ENCODE measurements at places on chromosomes 11 and 22. TPM values are rescaled to one million over a fixed set of nuclear protein-coding genes. Genes with fewer than 3 reads are reported as not detected.

Gene CCDC188
- 1.0 TPM for total RNA-seq

- DNase-seq: no peak
- H3K4me3 ChIP-seq: no peak overlapping the region
- no peaks in the 10 kb centered on the region for H3K27me3 ChIP-seq
- no peaks in the 10 kb centered on the region for H3K4me1 ChIP-seq
Observed at GRCh38 chr11:46485856-46486443, 94.4 kb upstream of the CHRM4 start.

Gene PHF21B
- total RNA-seq: 0.57 TPM

Gene MPZL2
- 20.7 TPM for total RNA-seq

- no peak overlapping the region for H3K27ac ChIP-seq
- DNase-seq: no peak
- H3K4me3 ChIP-seq: no peak overlapping the region
- H3K36me3 ChIP-seq: no peaks in the 10 kb centered on the region
- H3K4me1 ChIP-seq: no peaks in the 10 kb centered on the region
Observed at GRCh38 chr11:35629914-35630313, 11.7 kb downstream of the FJX1 start.

- no peak overlapping the region for H3K4me3 ChIP-seq
- no peaks in the 10 kb centered on the region for H3K4me1 ChIP-seq
Observed at GRCh38 chr11:44733877-44734276, 7.1 kb downstream of the TSPAN18 start.

DNA sequence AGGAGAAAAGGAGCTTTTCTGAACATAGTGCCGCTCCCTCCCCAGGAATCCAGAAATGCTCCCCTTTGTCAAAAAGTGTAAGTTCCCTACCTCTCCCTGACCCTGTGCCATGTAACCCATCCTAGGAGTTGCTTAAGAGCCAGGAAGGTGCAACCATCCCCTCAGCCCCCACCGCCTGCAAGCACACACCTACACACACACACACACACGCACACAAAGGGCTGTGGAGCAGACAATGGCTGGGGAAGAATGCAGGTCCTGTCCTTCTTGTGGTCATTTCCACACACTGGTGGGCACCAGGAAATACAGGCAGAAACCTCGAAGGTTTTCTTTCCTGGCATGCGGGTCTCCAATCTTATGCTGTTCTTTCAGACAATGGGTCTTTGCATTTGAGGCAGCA, 1.2 kb downstream of the P2RX3 start:
- H3K27ac ChIP-seq: no peak overlapping the region
- H3K36me3 ChIP-seq: no peaks in the 10 kb centered on the region
- H3K27me3 ChIP-seq: no peaks in the 10 kb centered on the region
- peak; percentile 0 for DNase-seq
- H3K4me1 ChIP-seq: peaks cover 6% of the 10 kb centered on the region
- H3K4me3 ChIP-seq: no peak overlapping the region

DNA sequence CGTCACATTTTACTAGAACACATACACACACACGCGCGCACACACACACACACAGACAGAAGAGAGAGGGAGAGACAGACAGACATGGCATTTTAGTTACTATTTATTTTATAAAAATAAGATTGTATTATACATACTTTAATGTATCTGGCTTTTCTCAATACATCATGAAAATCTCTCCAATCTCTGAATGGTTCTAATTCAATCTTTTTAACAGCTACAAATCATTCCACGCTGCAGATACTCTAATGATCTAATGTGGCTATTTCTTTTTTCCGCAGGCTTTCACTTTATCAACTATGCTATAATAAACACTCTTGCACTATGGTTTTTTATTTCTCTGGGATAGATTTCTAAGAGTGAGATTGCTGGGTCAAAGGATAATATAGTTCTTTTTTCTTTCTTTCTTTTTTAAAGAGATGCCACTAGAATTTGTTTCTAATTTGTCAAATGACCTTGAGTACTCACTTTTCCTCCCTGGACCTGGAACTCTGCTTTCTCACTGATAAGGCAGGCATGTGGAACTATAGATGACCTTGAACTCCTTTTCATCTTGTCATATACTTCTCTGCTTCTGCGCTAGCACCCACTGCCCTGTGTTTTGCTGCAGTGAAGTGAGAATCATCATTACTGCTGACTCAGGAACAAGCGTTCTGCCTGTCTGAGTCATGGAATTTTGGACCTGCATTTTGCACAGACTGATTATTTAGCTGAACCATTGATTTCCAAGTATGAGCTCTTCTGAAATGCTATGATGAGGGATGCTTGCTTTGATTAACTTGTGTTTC, 4.9 kb upstream of the SLC6A5 start:
- no peak overlapping the region for H3K4me3 ChIP-seq
- H3K36me3 ChIP-seq: no peaks in the 10 kb centered on the region
- H3K27me3 ChIP-seq: no peaks in the 10 kb centered on the region
- H3K4me1 ChIP-seq: no peaks in the 10 kb centered on the region
- no peak for DNase-seq

DNA sequence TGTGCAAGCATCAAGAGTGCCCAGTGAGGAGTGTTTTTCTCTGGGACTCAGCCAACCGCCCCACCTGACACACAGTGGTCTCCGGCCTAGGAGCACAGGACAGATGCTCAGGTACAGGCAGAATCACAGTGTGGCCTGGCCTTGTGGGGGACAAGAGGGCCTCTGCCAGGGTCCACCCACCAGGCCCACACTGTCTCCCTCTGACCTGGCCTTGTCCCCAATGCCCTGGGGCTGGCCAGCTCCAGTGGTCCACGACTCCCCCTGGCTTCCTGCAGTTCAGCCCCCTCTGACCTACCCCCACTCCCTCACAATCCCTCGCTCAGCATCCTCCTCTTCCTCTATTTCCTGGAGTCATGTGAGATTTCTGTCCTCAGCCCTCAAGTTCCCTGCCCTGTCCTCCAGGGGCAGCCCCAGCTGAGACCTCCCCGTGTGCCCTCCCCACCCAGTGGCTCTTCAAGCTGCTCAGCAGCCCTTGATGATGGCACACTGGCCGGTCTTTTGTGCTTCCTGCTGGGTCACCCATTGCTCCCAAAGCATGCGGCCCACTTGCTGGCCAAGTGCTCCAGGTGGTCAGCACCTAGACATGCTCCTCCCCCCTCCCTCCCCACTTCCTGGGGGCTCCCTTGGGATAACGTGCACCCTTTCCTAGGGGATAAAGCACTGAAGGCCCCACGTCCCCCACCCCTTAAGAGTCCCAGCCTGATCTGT, 1.7 kb downstream of the TSSK2 start:
- H3K36me3 ChIP-seq: no peaks in the 10 kb centered on the region
- H3K27me3 ChIP-seq: no peaks in the 10 kb centered on the region
- H3K4me1 ChIP-seq: no peaks in the 10 kb centered on the region

Measured in pancreas (tissue), 10 donors.